ENCODE measurements at places on chromosomes 6 and 20.

- DNase-seq: peak; percentile 73
Measured at GRCh38 chr6:169529931-169530751, 171.7 kb downstream of the WDR27 start.

GRCh38 chr6:81233990-81234389 lies 518.5 kb downstream of the TENT5A start:
- no peak for DNase-seq

GRCh38 chr6:111267764-111268333 lies 180.5 kb downstream of the SLC16A10 start:
- DNase-seq: no peak

DNA sequence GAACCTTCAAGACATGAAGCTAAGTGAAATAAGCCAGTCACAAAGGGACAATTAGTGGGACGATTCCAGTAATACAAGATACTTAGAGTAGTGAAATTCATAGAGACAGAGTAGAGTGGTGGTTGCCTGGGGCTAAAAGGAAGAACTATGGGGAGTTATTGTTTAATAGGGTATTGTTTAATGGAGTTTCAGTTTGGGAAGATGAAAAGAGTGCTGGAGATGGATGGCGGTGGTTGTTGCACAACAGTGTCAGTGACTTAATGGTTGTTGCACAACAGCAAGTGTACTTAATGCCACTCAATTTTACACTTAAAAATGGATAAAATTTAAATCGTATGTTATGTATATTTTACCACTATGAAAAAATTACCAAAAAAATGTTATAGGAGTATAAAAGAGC lies 209.7 kb upstream of the TENT5A start:
- DNase-seq: no peak

- no peak for DNase-seq
Measured at GRCh38 chr6:7188492-7188891, 80.7 kb downstream of the RREB1 start.

- DNase-seq: no peak
Measured at GRCh38 chr20:58828136-58828535, 22.6 kb downstream of the GNAS-AS1 start.

GRCh38 chr6:164095056-164095455 lies 680.5 kb downstream of the QKI start:
- DNase-seq: no peak

- DNase-seq: no peak
Measured at GRCh38 chr20:62015540-62016288, 50.0 kb downstream of the TAF4 start.

GRCh38 chr6:56938649-56939191 lies 16.2 kb upstream of the BEND6 start:
- no peak for DNase-seq

- DNase-seq: no peak
Measured at GRCh38 chr6:137874204-137875057, 7.4 kb downstream of the TNFAIP3 start.

DNA sequence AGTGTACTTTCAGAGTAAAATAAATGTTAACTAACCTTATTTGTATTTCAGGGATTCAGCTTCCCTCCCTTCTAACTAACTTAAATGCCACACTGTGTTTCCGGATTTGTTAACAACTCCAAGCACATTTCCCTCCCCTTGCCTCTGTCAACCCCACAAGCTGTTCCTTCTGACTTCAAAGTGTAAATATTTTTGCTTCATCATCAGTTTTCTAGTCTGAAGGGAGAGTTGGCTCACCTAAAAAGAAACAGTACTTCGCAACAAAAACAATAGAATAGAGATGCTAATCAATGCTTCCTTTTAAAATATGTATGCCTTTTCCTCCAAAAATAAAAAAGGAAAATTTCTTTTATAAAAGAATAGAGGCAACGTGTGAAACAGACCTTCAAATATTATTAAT lies 132.6 kb downstream of the THEMIS start:
- no peak for DNase-seq
